ENCODE measurements at places on chromosomes 3 and 15.

DNA sequence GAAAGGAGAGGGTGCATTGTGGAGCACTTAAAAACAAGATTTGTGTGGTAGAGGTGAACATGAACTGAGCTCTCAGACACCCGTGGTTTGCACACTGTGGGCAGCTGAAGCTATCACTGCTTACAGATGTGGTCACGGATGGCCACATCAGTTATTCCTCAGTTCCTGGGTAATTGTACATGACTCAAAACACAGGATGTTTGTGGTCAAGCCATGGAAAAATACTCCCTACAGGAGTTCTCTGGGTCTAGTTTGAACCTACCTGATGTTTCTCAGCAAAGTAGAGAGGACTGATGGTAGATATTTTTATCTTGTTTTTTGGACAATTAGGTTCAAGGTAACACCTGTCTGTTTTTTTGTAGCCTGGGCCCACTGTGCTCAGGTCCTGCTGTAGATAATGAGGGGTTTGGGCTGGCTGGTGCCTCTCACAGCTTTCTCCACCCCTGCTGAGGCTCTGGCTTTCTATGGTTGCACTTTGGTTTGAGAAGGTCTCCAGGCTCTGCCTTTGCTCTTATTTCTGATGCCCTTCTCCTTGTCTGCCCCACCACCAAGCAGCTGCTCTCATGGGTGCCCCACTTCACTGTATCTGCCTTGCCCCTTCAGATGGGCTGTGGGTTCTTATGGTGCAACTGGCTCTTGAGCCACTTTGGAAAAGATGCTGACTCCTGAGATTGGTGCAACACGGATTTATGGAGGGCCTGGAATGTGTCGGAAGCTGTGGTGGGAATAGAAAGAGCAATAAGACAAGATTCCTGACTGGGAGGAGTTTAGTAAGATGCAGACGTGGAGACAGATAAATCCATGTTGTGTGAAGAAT lies 40.1 kb downstream of the CDCP1 start:
- DNase-seq = no peak

- DNase-seq = no peak
Observed at GRCh38 chr3:124374583-124374982, 355.7 kb upstream of the UMPS start.

- DNase-seq = no peak
Observed at GRCh38 chr3:25532431-25533162, 104.5 kb downstream of the RARB start.

GRCh38 chr15:25245801-25246622 lies 192.8 kb downstream of the UBE3A start:
- DNase-seq = peak; percentile 72

DNA sequence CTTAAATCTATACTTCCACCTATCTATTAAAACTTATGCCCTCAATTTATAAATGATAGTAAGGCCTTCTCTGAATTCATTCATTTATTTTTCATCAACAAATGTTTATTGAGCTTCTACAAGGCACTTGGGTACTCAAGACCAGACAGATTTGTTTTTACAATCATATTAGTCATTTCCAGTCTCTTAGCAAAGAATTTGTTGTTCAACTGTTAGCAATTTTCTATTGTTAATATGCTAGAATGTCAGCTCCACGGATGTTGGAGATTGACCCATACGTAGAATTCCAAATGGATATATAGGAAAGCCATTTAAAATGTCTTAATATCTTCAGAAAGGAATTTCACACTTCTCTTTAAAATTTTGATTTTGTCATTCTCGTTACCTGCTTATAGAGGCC lies 36.7 kb downstream of the ZBTB38 start:
- no peak for DNase-seq

GRCh38 chr3:37661615-37662306 lies 199.9 kb upstream of the CTDSPL start:
- DNase-seq = no peak

GRCh38 chr3:133853925-133854227 lies 41.8 kb downstream of the RAB6B start:
- DNase-seq = no peak

DNA sequence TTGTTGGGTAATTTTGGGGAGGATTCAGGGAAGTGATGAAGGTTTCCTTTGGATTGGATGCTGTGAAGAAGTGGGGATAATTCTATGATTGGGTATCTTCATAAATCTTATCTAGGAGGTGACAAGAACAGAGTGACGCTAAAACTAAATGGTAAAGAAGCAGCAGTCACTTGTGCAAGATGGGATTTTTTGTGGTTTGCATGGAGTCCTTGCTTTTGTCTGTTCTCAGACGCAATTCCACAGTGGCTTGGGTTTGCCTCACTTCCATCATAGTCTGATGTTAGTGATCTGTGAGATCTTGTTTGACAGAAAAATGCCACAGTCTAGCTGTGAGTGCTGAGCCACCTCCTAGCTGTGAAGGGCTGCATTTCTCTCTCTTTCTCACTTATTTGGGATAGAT lies 26.9 kb downstream of the GTF2E1 start:
- no peak for DNase-seq

GRCh38 chr3:97960551-97960950 lies 11.7 kb downstream of the RIOX2 start:
- no peak for DNase-seq

- no peak for DNase-seq
Observed at GRCh38 chr15:67564968-67565345, 22.5 kb downstream of the MAP2K5 start.

- peak; percentile 91 for DNase-seq
Observed at GRCh38 chr15:66851311-66852063, 149.5 kb downstream of the SMAD6 start.

- no peak for DNase-seq
Observed at GRCh38 chr15:60821462-60822061, 342.6 kb upstream of the ICE2 start.

DNA sequence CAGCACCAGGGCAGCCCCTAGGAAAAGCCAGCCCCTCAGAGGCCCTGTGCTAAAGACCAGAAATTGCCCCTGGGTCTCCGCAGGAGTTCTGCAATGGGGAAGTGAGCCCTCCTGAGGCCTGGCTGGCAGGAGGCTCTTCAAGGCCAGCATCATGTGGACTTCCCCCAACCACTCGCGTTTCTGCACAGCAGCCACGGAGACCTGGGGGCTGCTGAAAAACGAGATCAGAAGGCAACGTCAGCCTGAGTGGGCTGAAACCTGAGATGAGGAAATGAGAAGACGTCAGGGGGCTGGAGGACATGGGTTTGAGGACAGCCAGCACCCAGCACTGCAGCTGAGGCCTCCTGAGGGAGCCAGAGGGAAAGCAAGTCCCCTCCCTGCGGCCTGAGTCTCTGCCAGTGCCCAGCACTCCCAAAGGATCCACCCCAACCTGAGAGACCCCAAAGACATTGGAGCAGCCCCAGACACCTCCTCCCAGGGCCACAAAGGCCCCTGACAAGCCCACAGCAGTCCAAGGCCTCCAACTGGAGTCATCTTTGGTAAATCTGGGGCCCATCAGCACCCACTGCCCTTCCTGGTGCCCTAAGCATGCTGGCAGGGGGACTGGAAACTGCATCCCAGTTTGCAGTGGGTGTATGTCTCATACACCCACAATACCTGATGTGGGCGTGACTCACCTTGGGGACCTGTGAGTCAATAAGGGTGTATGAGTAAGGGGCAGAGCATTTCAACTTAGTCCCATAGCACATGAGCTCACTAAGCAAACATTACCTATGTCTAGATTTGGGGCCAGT lies 29.2 kb upstream of the CYP11A1 start:
- no peak for DNase-seq

DNA sequence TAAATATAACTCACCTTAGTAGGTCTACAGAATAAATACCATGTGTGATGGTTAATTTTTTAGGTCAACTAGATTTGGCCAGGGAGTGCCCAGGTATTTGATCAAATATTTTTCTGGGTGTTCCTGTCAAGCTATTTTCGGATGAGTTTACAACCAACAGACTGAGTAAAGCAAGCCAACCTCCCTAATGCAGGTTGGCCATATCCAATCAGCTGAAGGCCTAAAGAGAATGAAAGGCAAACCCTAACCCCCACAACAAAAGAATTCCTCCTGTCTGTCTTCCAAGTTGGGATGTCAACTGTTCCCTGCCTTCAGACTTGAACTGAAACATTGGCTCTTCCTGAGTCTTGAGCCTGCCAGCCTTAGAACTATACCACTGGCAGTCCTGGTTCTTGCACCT lies 28.6 kb downstream of the TASOR start:
- DNase-seq = no peak
